ENCODE measurements at places on chromosomes 2 and 18.

- H3K36me3 ChIP-seq, result no peaks in the 10 kb centered on the region
- no peak overlapping the region for H3K27ac ChIP-seq
- no peak overlapping the region for H3K4me3 ChIP-seq
- H3K4me1 ChIP-seq, result no peaks in the 10 kb centered on the region
Observed at GRCh38 chr2:2492800-2493199, 161.7 kb upstream of the MYT1L start.

- peaks cover 28% of the 10 kb centered on the region for H3K4me1 ChIP-seq
- peak overlapping the region; percentile 94 for H3K27ac ChIP-seq
- peaks cover 4% of the 10 kb centered on the region for H3K27me3 ChIP-seq
- DNase-seq, result no peak
- no peaks in the 10 kb centered on the region for H3K36me3 ChIP-seq
Observed at GRCh38 chr18:63107171-63107845, 212.3 kb downstream of the BCL2 start.

- peaks cover 65% of the 10 kb centered on the region for H3K4me1 ChIP-seq
- peak overlapping the region; percentile 75 for H3K27ac ChIP-seq
- DNase-seq, result no peak
Observed at GRCh38 chr2:162011706-162012564, 62.1 kb downstream of the DPP4 start.

GRCh38 chr2:103249462-103249861, 487.6 kb downstream of the TMEM182 start:
- no peaks in the 10 kb centered on the region for H3K4me1 ChIP-seq
- DNase-seq, result no peak
- H3K36me3 ChIP-seq, result no peaks in the 10 kb centered on the region
- no peaks in the 10 kb centered on the region for H3K27me3 ChIP-seq
- no peak overlapping the region for H3K4me3 ChIP-seq
- H3K27ac ChIP-seq, result no peak overlapping the region

GRCh38 chr2:62923242-62923641, 127.4 kb upstream of the OTX1 start:
- no peak overlapping the region for H3K4me3 ChIP-seq
- H3K36me3 ChIP-seq, result peaks cover 41% of the 10 kb centered on the region
- no peak for DNase-seq
- no peak overlapping the region for H3K27ac ChIP-seq
- H3K4me1 ChIP-seq, result no peaks in the 10 kb centered on the region

GRCh38 chr2:168323529-168324021, 76.2 kb upstream of the STK39 start:
- no peaks in the 10 kb centered on the region for H3K36me3 ChIP-seq
- H3K4me1 ChIP-seq, result peaks cover 6% of the 10 kb centered on the region
- H3K27me3 ChIP-seq, result peaks cover 15% of the 10 kb centered on the region
- no peak for DNase-seq

GRCh38 chr2:6011921-6012320, 319.7 kb downstream of the SOX11 start:
- H3K4me1 ChIP-seq, result no peaks in the 10 kb centered on the region
- H3K4me3 ChIP-seq, result no peak overlapping the region
- no peaks in the 10 kb centered on the region for H3K36me3 ChIP-seq
- H3K27ac ChIP-seq, result no peak overlapping the region
- no peaks in the 10 kb centered on the region for H3K27me3 ChIP-seq

- DNase-seq, result no peak
- no peak overlapping the region for H3K4me3 ChIP-seq
- H3K4me1 ChIP-seq, result peaks cover 12% of the 10 kb centered on the region
Observed at GRCh38 chr2:29524652-29525051, 396.7 kb downstream of the ALK start.

DNA sequence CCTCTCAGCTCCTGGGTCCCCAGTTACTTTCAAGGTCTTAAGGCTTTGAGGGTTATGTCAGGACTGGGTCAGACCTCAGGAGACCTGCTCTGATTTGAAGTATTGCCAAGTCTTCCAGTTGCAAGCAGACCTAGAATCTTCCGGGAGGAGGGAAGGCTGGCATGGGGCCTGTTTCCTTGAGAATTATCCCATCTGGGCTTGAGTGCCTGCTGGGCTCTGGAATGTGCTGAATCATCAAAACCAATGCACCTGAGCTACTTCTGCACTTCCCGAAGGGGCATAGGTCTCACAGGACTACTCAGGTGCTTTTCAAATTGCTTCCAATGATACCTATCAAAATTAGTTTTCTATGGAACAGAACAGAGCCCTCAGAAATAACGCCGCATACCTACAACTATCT, 327.3 kb downstream of the XIRP2 start:
- no peak overlapping the region for H3K27ac ChIP-seq
- no peaks in the 10 kb centered on the region for H3K27me3 ChIP-seq
- no peaks in the 10 kb centered on the region for H3K4me1 ChIP-seq
- no peaks in the 10 kb centered on the region for H3K36me3 ChIP-seq
- H3K4me3 ChIP-seq, result no peak overlapping the region

GRCh38 chr2:53559302-53559966, 208.2 kb upstream of the CHAC2 start:
- H3K4me1 ChIP-seq, result no peaks in the 10 kb centered on the region
- H3K27me3 ChIP-seq, result no peaks in the 10 kb centered on the region
- no peak for DNase-seq
- H3K4me3 ChIP-seq, result no peak overlapping the region
- no peak overlapping the region for H3K27ac ChIP-seq

DNA sequence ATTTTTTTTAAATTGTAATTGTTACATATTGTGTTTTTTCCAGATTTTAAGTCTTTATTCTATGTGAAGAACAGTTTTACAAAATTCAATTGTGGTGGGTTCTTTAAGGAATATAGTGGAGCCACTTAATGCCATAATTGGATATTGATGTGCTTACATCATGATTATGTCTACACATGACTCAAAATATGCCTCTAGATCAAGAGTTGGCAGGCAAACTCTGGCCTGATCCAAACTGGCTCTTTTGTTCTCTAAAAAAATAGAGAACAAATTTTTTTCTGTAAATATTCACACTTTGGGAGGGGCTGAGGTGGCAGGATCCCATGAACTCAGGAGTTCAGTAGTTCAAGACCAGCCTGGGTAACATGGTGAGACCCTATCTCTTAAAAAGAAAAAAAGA, 8.3 kb downstream of the EHBP1 start:
- no peak overlapping the region for H3K4me3 ChIP-seq
- H3K27ac ChIP-seq, result no peak overlapping the region
- H3K4me1 ChIP-seq, result peaks cover 21% of the 10 kb centered on the region
- H3K27me3 ChIP-seq, result no peaks in the 10 kb centered on the region

- H3K4me1 ChIP-seq, result peaks cover 18% of the 10 kb centered on the region
- no peaks in the 10 kb centered on the region for H3K36me3 ChIP-seq
- no peak overlapping the region for H3K4me3 ChIP-seq
- DNase-seq, result no peak
- H3K27ac ChIP-seq, result no peak overlapping the region
Observed at GRCh38 chr18:9861157-9861556, 24.6 kb upstream of the TXNDC2 start.

DNA sequence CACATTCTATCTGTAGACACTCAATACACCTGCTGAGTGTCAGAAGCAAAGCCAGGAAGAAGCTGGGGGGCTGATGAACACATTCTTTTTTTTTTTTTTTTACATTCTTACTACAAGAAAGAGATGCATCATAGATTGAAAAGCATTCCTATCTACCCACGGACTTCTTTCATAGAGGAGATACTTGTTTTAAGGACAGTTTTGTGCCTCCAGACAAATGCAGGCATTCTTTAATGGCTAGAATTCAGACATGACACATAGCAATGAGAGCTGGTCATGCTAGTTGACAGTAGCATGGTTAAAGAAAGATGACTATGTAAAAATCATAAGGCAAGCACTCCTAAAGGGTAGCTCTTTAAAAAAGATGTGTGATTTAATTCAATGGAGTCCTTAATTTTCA, 110.2 kb downstream of the EPHA4 start:
- H3K27me3 ChIP-seq, result no peaks in the 10 kb centered on the region
- peaks cover 1% of the 10 kb centered on the region for H3K36me3 ChIP-seq
- H3K4me1 ChIP-seq, result peaks cover 35% of the 10 kb centered on the region
- DNase-seq, result no peak

- peak overlapping the region; percentile 86 for H3K27ac ChIP-seq
- DNase-seq, result no peak
- no peak overlapping the region for H3K4me3 ChIP-seq
- H3K27me3 ChIP-seq, result no peaks in the 10 kb centered on the region
- peaks cover 33% of the 10 kb centered on the region for H3K36me3 ChIP-seq
Observed at GRCh38 chr2:197270601-197271000, 40.0 kb downstream of the ANKRD44 start.

- DNase-seq, result no peak
- no peaks in the 10 kb centered on the region for H3K4me1 ChIP-seq
- no peak overlapping the region for H3K4me3 ChIP-seq
- peak overlapping the region; percentile 4 for H3K27ac ChIP-seq
- H3K27me3 ChIP-seq, result no peaks in the 10 kb centered on the region
Observed at GRCh38 chr2:3467654-3468053, 51.7 kb downstream of the ADI1 start.

DNA sequence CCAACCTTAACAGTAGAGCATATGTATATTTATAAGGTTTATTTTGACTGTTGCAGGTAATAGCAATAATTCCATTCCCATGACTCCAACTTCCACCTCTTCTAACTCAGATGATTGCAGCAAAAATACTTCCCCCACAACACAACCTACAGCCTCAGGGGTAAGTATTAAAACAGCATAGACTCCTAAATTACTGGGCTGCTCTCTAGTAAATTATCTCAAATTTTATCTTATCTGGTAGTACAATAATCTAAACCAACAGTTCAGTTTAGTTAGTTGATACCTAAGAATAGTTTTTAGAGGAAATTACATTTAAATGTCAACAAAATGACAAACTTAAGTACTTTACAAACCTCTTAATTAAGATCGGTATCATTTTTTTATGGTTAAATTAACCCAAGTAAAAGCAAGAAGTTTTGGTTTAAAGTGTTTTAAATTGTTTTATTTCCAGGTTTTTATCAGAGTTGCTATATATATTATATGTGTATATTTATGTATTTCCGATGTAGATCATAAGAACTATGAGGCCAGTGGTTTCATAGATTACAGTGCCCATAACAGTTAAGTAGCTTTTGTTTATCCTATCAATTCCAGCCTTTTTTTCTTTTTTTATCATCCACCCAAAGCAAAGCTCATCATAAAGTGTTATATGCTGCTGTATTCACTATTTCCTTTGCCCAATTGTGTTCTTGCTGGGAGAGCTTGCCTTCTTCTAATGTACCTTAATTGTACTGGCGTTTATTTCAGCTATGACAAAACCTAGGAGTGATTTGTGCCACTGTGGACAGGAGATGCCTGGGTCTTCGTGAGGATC, 13.7 kb downstream of the GATA6 start:
- H3K36me3 ChIP-seq, result no peaks in the 10 kb centered on the region
- no peak overlapping the region for H3K4me3 ChIP-seq
- H3K27me3 ChIP-seq, result peaks cover 33% of the 10 kb centered on the region

DNA sequence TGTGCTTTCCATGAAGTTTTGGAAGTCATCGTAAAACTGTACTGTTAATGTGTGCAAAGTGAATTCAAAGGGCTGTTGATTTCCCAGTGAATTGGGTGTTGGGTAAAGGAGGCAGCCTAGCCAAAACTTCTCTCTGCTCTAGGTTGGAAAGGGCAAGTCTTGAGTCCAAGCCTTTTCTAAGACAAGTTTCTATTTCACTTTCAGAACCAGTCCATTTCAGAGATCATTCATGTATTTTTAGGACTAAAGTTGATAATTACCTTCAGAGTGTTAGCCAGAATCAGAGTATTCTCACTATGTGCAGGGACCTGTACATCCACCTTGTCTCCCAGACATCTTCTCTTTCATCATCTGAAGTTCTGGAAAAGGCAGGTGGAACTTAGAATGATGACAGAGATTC, 636.1 kb upstream of the KLHL29 start:
- H3K27ac ChIP-seq, result no peak overlapping the region
- H3K4me3 ChIP-seq, result no peak overlapping the region
- no peaks in the 10 kb centered on the region for H3K27me3 ChIP-seq
- DNase-seq, result no peak
- no peaks in the 10 kb centered on the region for H3K4me1 ChIP-seq

- no peak overlapping the region for H3K4me3 ChIP-seq
- H3K27ac ChIP-seq, result no peak overlapping the region
- no peaks in the 10 kb centered on the region for H3K27me3 ChIP-seq
- no peak for DNase-seq
- no peaks in the 10 kb centered on the region for H3K36me3 ChIP-seq
- H3K4me1 ChIP-seq, result peaks cover 26% of the 10 kb centered on the region
Observed at GRCh38 chr18:3321133-3321812, 59.3 kb downstream of the MYL12B start.

- H3K27ac ChIP-seq, result no peak overlapping the region
- no peak for DNase-seq
- no peaks in the 10 kb centered on the region for H3K4me1 ChIP-seq
- no peaks in the 10 kb centered on the region for H3K27me3 ChIP-seq
Observed at GRCh38 chr2:79210274-79210917, 50.8 kb upstream of the REG3A start.

GRCh38 chr2:230865307-230865765, 594 bp downstream of the ITM2C start:
- peak overlapping the region; percentile 79 for H3K4me3 ChIP-seq
- H3K27me3 ChIP-seq, result peaks cover 10% of the 10 kb centered on the region
- peaks cover 70% of the 10 kb centered on the region for H3K4me1 ChIP-seq
- H3K27ac ChIP-seq, result no peak overlapping the region
- H3K36me3 ChIP-seq, result no peaks in the 10 kb centered on the region

GRCh38 chr2:225025917-225026571, 16.2 kb downstream of the DOCK10 start:
- no peak overlapping the region for H3K4me3 ChIP-seq
- peaks cover 81% of the 10 kb centered on the region for H3K4me1 ChIP-seq
- peak overlapping the region; percentile 63 for H3K27ac ChIP-seq
- DNase-seq, result no peak
- H3K36me3 ChIP-seq, result peaks cover 35% of the 10 kb centered on the region

- H3K4me1 ChIP-seq, result peaks cover 4% of the 10 kb centered on the region
- H3K4me3 ChIP-seq, result no peak overlapping the region
- no peaks in the 10 kb centered on the region for H3K27me3 ChIP-seq
- no peak overlapping the region for H3K27ac ChIP-seq
- no peaks in the 10 kb centered on the region for H3K36me3 ChIP-seq
- DNase-seq, result no peak
Observed at GRCh38 chr2:48406116-48406515, 123.8 kb upstream of the STON1 start.

DNA sequence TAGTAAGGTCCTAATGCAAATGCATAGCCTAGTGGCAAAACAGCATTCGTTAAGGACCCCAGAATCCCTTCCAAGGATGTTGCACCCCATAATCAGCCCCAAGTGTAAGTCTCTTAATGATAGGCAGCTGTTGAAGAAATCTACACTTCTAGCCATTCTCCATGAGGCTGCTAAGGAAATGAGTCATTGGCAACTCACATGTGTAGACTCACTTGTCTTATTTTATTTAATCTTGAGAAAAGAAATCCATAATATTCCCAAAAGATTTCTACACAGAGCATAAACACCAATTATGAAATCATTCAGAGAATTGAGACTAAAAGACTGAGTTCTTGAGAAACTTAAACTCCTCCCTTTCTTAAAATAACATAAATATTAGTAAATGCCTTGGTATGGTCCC, 52.4 kb downstream of the AKAIN1 start:
- peaks cover 4% of the 10 kb centered on the region for H3K27me3 ChIP-seq
- peaks cover 23% of the 10 kb centered on the region for H3K4me1 ChIP-seq
- H3K4me3 ChIP-seq, result no peak overlapping the region
- DNase-seq, result no peak
- no peak overlapping the region for H3K27ac ChIP-seq

- peaks cover 12% of the 10 kb centered on the region for H3K27me3 ChIP-seq
- no peak overlapping the region for H3K4me3 ChIP-seq
- H3K27ac ChIP-seq, result no peak overlapping the region
- no peak for DNase-seq
Observed at GRCh38 chr2:206518997-206519396, 75.7 kb downstream of the ADAM23 start.

- H3K27ac ChIP-seq, result no peak overlapping the region
- no peak for DNase-seq
- no peaks in the 10 kb centered on the region for H3K4me1 ChIP-seq
Observed at GRCh38 chr18:30376515-30376914, 666.0 kb downstream of the DSC3 start.
